ENCODE measurements at places on chromosomes 6 and 20.

- DNase-seq = no peak
These were observed 101.6 kb downstream of the DACT2 start for GRCh38 chr6:168217880-168218537.

DNA sequence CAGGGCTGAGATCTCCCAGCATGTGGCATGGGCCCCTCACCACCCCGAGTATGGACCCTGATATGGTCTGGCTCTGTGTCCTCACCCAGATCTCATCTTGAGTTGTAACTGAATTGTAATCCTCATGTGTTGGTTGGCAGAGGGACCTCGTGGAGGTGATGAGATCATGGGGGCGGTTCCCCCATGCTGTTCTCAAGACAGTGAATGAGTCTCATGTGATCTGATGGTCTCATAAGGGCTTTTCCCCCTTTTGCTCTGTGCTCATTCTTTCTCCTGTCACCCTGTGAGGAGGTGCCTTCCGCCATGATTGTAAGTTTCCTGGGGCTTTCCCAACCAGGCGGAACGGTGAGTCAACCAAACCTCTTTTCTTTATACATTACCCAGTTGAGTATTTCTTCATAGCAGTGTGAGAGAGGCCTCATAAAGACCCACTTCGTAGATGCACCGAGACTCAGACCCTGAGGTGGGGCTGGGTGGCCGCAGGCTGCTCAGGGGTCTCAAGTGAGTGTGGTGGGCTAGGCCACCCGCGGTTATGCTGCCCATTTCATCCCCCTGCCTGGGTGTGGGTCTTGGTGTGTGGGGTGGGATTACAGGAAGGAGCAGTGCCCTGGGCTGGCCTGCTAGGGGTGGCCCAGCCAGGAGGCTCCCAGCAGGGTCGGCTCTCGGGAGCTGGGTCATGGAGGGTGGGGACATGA is 26.2 kb upstream of the GATA5 start:
- peak; percentile 37 for DNase-seq

GRCh38 chr6:3321875-3322274 is 63.1 kb downstream of the PSMG4 start:
- no peak for DNase-seq

DNA sequence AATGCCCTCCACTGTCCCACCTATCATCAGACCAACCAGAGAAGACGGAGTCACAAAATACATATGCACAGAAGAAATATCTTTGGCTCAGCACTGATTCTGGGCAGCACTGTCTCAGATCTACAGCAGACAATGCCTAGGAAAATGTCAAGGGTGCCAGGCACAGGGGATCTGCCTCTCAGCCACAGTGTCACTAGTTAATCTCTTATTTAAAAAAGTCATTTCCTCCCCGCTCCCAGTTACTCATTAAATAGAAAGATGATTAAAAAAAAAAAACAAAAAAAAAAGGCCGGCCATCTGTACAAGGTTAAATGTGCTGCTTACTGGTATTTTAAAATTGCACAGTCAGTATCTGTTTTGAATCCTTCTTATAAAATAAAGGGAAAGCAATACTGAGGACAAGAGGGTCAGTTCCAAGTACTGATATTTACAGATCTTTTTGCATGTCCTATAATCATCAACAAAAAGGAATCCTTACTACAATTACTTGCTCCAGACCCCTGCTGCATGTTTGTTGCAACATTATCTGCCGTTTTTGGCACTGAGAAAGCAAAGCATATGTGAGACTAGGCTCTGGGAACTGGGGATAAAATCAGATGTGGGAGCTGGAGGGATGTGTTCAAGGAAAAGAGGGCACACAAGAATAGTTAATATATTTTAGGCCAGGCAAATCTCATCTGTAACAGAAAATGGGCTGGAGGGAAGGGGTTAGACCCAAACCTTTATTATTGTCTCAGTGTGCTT is 299.3 kb downstream of the KIF16B start:
- no peak for DNase-seq

- no peak for DNase-seq
These were observed 391.9 kb downstream of the FRK start for GRCh38 chr6:115668781-115669180.

DNA sequence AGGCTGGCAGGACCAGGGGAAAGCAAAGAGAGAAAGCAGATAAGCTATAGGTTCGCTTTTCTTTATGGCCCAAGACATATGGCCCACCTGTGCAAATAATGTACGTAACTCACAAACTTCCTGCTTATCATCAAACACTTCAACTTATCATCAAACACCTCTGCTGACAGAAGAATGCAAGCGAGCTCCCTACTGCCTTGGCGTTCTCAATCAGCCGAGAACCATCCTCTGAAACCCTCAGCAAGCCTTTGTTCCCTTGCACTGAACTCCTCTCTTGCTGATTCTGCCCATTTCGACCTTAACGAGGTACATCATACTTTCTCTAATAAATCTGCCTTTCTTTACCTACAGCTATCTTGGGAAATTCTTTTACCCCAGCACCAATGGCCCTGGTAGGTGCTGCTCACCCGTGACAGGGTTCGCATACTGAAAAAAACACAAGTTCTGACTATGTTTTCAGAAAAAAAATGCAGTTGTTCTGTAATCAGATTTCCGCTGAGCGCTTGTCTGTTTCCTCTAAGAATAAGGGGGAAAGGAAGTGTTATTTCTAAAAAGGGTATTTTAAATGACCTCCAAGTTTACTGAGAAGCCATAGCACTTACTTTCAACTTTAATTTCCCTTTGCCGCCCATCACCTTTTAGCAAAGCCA is 28.3 kb downstream of the SERPINB6 start:
- no peak for DNase-seq

- DNase-seq = no peak
These were observed 83.1 kb upstream of the SLC24A3 start for GRCh38 chr20:19129306-19129705.

DNA sequence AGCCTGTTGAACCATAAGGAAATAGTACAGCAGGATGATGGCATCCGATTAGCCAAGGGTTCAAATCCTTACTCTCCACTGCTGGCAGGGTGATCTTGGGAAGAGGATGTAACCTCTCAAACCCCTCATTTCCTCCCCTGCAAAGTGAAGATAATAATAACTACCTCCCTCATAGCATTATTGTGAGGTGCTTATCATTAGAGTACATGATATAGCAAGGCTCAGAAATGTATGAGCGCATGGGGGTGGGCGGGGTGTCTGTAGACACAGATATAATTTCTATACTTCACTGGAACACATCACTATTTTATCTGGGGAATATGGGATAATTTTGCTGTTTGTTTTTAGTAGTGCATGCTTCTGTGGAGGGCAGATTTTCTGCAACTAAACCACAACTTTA is 89.8 kb upstream of the LAMP5 start:
- DNase-seq = no peak

GRCh38 chr6:98838032-98838431 is 3.7 kb downstream of the POU3F2 start:
- no peak for DNase-seq

- DNase-seq = no peak
These were observed 2.3 kb downstream of the CDC25B start for GRCh38 chr20:3798373-3798768.

GRCh38 chr6:165714907-165715306 is 51.9 kb upstream of the PDE10A start:
- DNase-seq = no peak

- no peak for DNase-seq
These were observed 60.1 kb downstream of the SEL1L2 start for GRCh38 chr20:13930281-13930680.

DNA sequence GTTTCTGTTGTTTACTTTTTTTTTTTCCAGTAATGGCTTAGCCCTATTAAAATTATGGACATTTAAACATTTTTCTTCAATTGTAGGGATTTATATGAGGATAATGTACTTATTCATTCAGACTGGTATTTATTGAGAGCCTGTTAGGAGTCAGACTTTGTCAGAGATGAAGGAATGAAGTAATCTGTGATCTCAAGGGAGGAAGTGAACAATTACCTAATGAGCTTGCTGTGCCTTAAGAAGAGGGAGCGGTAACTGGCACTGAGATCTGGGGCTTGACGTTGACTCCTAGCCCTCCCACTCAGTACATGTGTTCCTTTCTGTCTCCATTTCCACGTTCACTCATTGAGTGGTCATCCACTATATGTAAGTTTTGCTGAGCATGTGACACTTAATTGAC is 12.6 kb downstream of the AFDN start:
- no peak for DNase-seq

- DNase-seq = no peak
These were observed 595.7 kb downstream of the PTPRT start for GRCh38 chr20:42594011-42594410.

DNA sequence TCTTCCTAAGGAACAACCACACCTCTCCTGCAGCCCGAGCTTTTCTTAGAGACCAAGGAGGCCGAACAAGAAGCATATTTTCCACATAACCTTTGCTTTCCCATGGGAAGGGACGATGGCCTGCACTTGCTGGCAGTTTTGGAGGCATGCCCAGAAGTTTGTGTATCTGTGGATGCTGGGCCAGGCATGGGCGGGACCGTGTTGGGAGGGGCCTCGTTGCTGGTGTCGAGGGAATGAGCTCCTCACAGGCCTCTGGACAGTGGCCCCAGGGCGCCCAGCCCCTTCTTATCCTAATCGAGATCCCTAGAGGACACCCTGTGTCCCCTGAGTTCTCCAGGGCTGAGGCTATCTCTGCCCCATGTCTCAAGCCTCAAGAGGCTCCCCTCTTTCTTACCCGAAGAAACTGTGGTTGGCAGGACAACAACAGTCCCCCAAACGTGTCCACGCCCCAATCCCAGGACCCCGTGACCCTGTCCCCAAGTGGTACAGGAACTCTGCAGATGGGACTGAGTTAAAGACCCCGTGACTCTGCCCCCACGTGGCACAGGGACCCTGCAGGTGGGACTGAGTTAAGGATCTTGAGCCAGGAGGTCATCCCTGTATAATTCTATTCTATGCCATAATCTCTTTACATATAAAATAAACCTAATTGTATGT is 99.5 kb upstream of the BHLHE23 start:
- DNase-seq = no peak

Measured in stimulated activated CD8-positive, alpha-beta memory T cell treated with anti-CD3 and anti-CD28 coated beads, Interleukin-12 subunit alpha, Interleukin-12 subunit beta, amount 100 ng/mL, for 4 hours (primary cell).